ENCODE measurements at places on chromosomes 6 and 20.

DNA sequence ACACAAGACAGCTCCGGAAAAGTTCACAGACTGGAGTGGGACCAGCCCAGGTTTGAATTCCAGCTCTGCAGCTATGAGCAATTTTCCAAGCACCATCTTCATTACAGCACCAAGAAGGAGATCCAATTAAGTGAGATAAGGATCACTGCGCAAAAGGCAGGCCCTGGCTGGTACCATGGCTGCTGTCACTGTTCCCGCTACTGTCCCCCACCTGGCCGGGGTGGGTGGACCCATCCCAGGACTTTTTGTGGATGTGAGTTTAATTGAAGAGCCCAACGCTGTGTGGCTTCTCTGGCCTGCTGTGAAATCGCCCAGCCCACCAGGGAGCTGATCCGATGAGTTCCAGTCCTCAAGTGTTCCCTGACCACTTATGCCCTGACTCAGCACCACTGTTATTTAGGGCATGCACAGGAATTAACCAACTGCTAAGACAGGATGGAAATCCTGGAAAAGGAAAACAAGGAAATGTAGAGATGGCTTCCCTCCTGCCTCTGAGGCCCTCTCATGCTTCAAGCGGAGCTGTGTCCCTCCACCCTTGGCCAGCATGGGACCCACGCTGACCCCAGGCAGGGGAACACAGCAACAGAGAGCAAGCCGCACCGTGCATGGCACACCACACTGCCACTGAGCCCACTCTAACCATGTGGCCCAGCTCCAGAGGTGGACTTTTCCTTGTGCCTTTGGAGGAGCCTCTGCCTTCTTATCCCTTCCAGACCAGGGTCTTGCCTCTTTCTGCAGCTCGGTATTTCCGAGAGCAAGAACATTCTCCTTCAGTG, 150.0 kb upstream of the CST7 start:
- no peak for DNase-seq

GRCh38 chr6:163585932-163586437, 171.5 kb downstream of the QKI start:
- no peak for DNase-seq

GRCh38 chr6:22133357-22133756, 163.5 kb downstream of the PRL start:
- no peak for DNase-seq

GRCh38 chr6:43219119-43219518, 10.2 kb downstream of the DNPH1 start:
- DNase-seq = no peak

DNA sequence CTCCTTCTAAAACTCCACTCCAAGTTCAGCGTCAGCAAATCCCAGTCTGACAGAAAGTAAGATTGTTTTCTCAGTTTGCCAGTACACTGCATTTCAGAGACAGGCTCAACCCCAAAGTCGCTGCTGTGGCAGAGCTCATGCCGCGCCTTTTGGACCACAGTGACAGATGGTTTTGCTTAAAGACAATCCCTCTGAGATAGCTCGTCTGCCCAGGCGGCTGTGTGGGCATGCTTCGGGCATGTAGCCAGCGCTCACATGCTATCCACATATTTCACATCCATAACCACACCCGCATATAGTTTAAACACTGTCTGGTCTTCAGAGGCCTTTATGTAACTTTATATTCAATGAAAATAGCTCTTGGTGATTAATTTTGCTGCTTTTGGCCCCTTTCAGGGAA, 14.7 kb upstream of the PXDC1 start:
- DNase-seq = no peak

- no peak for DNase-seq
Measured at GRCh38 chr20:40908309-40908708, 120.3 kb upstream of the TOP1 start.

DNA sequence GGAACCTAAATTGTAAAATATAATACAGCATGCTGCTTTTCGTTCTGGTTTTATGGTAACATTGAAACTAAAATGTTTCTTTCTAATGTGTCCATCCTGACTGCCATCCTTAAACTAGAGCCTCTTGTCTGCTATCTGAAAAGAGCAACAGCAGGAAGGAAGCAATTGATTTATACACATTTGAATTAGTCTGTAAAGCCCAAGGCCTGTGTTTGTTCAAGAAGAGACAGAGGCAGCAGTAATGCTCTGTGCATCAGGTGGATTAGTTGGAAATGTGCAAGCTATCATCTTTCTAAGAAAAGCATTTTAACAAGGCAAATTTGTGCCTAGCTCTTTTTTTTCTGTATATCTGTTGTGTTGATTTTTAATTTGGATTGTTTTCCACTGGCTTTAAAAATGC, 128.6 kb downstream of the SCAF8 start:
- no peak for DNase-seq

DNA sequence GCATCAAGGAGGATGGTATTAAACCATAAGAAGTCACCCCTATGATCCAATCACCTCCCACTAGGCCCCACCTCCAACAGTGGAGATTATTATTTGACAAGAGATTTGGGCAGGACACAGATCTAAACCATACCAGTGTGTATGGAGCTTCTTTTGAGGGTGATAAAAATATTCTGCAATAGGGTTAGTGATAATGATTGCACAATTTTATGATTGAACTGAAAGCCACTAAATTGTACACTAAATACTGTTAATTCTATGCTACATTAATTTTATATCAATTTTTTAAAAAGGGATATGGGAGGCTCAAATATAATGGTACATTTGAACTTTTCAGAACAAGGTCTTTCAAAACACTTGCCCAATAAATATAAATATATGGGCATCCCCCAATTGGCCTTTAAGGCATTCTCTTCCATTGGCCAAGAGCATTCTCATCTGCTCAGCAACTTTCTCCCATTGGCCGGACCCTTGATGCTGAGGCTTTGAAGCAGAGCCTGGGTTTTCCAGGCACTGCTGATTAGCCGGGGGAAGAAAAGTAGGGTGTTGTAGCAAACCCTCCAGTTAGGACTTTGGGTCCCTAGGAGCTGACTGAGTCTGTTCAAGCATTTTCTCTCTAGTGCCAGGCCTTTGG, 209.9 kb downstream of the LRFN2 start:
- DNase-seq = no peak

- DNase-seq = no peak
Measured at GRCh38 chr6:142958343-142958742, 13.4 kb upstream of the HIVEP2 start.

DNA sequence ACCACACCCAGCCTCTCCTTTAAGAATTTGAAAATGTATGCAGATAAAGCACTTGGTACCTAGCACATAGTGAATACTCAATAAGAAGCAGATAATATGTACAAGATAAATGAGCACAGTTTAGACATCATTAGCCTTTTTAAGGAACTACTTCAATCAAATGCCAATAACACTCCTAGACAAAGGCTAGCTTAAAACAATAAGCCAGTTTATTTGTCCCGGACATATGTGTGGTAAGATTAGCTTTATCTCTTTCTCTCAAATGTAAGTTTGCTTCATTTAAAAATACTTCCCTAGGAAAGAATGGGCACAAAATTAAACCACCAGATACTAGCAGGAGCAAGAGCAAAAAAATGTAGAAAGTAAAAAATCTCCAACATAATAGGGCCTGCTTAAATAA, 73.8 kb downstream of the MAP3K5 start:
- DNase-seq = no peak

GRCh38 chr20:37969949-37970855, 63.1 kb downstream of the TTI1 start:
- no peak for DNase-seq

DNA sequence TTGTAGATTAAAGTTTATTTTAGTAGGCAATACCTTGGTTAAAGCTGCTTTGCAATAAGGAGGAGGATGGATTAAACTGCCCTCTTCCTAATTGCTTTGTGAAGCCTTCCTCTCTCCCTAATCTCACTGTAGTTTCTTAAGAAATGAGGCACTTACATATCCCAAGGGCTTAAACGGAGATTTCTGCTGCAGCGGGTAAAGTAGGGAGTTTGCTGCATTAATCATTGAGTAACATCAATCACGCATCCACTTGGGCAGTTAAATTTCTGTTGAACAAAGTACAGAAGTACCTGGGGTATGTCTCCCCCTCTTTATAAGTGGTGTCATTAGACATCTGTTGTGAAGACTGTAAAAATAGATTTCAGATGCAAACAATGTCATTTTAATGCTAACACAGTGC, 29.5 kb upstream of the ARID1B start:
- DNase-seq = no peak

DNA sequence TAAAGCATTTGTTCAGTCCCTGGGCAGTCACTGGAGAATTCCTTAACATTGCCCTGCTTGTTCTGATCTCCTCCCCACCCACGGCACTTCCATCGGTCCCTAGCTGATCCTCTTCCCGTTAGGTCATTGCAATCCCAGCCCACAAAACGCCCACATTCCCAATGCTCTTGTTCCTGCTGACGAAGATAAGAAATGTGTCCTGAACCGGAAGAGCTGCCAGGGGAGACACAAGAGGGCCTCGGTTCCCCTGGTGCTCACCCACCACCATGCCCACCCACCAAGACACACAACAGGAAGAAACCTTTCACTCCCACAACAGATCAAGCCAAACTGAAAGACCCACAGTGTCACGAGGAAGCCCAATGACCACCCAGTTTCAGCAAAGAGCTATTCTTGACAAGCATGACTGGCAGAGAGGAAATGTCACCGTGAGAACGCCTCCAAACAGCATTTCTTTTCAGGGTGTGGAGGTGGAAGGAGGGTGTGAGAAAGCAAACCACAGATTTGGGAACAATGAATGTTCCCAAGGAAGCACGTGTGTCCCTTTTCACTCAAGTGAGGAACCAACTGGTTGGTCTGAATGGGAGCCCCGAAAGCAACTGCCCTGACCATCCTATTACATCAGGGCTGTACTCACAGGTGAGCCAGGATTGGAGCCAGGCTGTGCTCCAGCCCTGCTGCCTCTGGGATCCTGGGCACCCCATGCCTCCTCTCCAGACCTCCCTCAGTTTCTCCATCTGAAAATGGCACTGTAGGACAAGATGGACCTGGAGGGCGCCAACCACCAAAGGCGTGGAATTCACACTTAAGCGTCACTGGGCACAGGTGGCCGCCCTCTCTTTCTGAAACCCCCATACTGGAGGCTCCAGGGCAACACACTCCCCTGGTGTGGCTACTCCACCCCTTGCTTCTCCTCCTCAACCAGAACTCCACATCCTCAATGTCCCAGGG, 97.5 kb downstream of the ZMYND8 start:
- no peak for DNase-seq

- DNase-seq = no peak
Measured at GRCh38 chr6:119325559-119326265, 23.8 kb downstream of the MAN1A1 start.

DNA sequence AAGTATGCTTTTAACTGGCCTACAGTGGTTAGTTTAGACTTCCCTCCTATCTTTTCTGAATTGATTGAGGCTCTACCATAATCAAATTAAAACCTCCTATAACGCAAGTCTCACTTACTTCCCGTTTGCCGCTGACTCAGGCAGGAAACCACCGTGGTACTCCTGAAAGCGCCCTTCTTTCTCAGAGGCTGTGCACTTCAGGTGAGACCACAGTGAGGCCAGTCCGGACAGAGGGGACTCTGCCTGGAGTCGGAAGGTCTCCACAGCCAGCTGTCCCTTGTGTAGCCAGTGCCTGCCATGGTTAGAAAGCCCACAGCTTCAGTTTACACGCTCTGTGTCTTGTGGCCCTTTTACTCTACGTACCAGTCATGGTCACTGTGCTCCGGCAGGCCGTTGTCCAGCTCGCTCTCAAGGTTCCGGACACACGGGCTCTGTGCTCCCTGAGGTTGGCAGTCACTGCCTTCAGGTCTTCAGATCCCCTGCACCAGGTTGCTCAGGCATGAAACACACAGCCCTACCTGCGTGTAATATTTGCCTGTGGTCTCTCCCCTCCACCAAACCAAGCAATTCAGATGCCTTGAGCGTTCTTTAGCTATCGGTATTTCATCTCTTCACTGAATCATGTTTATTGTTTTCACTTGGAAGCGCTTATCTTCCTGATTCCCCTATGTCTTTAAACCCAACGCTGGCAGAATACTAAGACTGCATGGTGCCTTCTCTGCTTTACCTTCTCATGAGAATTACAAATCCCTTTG, 178.8 kb downstream of the SMOC2 start:
- DNase-seq = no peak

DNA sequence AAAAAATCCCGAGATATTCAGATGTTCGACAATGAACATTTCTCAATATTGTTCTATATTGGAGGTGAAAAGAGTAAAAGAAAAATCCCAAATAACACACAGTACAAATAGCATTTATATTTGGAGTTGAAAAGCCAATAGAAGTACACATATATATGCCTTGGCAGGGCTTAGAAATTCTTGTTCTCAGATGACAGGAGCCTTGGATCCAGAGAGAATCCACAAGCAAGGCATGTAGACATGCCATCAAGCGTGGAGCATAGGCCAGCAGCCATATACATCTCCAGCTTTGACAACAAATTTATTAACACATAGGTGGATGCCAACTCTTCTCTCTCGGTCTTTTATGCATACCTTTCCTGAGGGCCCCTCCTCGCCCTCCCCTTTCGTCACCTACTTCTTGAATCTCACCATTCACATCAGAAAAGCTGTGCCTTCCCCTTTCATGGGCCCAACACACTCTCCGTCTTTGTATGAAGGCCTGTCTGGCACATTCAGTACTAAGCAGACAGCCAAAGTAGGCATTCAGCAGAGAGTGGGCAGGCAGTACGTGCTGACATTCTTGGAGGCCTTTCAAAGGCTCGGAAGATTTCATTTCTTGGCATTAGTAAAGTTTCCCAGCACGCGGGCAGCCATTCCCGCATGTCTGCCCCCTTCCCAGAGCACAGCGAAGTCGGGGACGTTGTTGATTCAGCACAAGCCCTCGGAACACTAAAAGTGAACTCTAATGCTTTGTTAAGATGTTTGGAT, 18.2 kb downstream of the NEDD9 start:
- DNase-seq = no peak

GRCh38 chr20:41340327-41341055, at the start of gene LPIN3:
TSS of gene LPIN3 (plus strand) at chr20:41340821. CDS start at chr20:41345804, 4,983 bp downstream.
- DNase-seq = peak; percentile 90

GRCh38 chr6:6634735-6635075, 46.2 kb downstream of the LY86 start:
- no peak for DNase-seq

DNA sequence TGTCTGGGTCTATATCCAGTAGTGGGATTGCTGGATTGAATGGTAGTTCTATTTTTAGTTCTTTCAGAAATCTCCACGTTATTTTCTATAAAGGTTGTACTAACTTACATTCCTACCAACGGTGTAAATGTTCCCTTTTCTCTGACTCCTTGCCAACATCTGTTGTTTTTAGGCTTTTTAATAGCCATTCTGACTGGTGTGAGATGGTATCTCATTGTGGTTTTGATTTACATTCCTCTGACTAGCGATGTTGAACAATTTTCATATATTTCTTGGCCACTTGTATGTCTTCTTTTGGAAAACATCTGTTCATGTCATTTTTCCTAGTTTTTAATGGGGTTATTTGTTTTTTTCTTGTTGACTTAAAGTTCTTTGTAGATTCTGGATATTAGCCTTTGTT, 99.3 kb downstream of the BMP2 start:
- DNase-seq = no peak

GRCh38 chr6:18209539-18210197, 54.4 kb downstream of the KDM1B start:
- no peak for DNase-seq

GRCh38 chr6:134435814-134436280, 117.9 kb upstream of the SGK1 start:
- DNase-seq = no peak
